ENCODE measurements at places on chromosomes 12 and 14. TPM values are rescaled to one million over a fixed set of nuclear protein-coding genes. Genes with fewer than 3 reads are reported as not detected.

- DNase-seq: no peak
Observed at GRCh38 chr12:15131431-15131830, 89.8 kb downstream of the RERG start.

GRCh38 chr12:1776170-1776921 lies 44.0 kb upstream of the LRTM2 start:
- DNase-seq: no peak

- DNase-seq: no peak
Observed at GRCh38 chr12:31560516-31560915, 30.4 kb downstream of the DENND5B start.

Gene SAMD15
- 0.71 TPM for total RNA-seq

GRCh38 chr12:118633071-118633470 lies 256.7 kb downstream of the SUDS3 start:
- DNase-seq: no peak

GRCh38 chr14:99175331-99176155 lies 96.5 kb downstream of the BCL11B start:
- no peak for DNase-seq

Gene TRIM9
- 1.3 TPM for total RNA-seq

GRCh38 chr12:31828071-31828470 lies 99.2 kb upstream of the AMN1 start:
- no peak for DNase-seq
